ENCODE measurements at places on chromosomes 13 and 19. TPM values are rescaled to one million over a fixed set of nuclear protein-coding genes. Genes with fewer than 3 reads are reported as not detected.

The TMEM59L gene
- 138 TPM for polyA plus RNA-seq

The GARRE1 gene
- 15.9 TPM for polyA plus RNA-seq

The KLK13 gene
- polyA plus RNA-seq: not detected

The ZNF737 gene
- polyA plus RNA-seq: 81.2 TPM

The CAMSAP3 gene
- 22.5 TPM for polyA plus RNA-seq

The PRSS57 gene
- not detected for polyA plus RNA-seq

The SIGLEC11 gene
- polyA plus RNA-seq: not detected

The CYP2A7 gene
- not detected for polyA plus RNA-seq

The GRIK5 gene
- 28.3 TPM for polyA plus RNA-seq

The RPL13A gene
- 2,518 TPM for polyA plus RNA-seq

The FPR3 gene
- not detected for polyA plus RNA-seq

The NDUFS7 gene
- 192 TPM for polyA plus RNA-seq

The GAPDHS gene
- polyA plus RNA-seq: not detected
